ENCODE measurements at places on chromosomes 4 and X. TPM values are rescaled to one million over a fixed set of nuclear protein-coding genes. Genes with fewer than 3 reads are reported as not detected.

Gene SSX2
- total RNA-seq = not detected

Gene RTL9
- 0.26 TPM for total RNA-seq

DNA sequence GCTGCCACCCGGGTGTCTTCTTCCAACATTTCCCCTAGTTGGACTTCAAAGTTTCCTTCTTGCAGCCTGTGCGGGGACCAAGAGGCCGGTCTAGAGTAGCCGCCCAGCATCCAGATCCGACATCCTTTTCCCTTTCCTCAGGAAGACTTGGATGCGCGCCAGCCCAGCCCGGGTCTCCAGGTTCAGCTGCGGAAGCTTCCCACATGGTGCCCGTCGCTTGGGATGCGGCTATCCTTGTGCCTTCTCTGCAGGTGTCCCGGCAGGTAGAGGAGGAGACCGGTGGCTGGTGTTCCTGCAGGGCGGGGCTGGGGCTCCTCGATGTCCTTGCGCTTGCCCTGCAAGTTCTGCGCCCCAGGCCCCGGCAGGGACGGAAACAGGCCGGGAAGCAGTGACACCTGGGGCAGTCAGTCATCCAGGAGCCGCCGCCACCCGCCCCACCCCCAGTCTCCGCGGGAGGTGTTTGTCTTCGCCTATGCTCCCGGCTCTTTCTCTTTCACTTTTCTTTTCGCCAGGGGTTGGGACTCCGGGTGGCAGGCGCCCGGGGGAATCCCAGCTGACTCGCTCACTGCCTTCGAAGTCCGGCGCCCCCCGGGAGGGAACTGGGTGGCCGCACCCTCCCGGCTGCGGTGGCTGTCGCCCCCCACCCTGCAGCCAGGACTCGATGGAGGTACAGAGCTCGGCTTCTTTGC is at the start of gene IL15:
TSS of gene IL15 (plus strand) at position 502 of the 689 bp plus-strand sequence. CDS start 82,882 bp downstream, outside the sequence.
- DNase-seq = peak; percentile 69

DNA sequence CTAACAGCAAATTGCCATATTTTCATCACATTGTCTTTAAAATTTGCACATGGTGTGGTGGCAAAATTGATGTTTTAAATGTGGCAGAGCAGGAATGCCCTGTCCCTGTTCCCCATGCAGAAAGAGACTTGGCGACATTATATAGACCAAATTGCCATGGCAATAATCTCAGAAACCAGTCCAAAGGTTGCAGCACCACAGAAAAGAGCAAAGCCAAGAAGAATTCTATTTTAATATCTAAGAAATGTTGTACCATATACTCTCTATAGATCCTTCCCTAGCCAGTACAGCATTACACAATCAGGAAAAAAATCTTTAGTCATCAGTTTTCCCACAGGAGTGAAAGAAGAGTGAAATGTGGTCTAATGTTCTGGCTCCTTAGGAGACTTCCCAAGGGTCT is 80.0 kb downstream of the UGT2B28 start:
- DNase-seq = no peak

DNA sequence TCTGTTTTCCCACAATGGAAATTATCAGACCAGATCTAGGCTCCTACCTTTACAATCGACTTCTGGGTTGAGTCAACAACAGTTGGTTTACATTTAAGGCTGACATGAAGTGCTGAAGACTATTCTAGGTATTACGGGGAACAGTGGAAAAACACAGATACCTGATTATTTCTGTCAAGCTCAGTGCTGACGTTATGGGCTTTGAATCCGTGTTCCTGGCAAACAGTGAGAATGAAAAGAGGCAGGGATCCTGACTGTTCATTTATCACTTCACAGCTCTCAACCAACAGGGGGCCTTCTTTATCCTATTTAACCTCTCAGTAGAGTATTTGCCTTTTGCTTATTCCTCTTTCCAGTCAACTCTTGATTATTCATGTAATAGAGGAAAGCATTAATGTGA is 43.1 kb downstream of the TMEM164 start:
- no peak for DNase-seq

Gene CCDC120
- total RNA-seq = not detected

Gene RBPJ
- 27.3 TPM for total RNA-seq

DNA sequence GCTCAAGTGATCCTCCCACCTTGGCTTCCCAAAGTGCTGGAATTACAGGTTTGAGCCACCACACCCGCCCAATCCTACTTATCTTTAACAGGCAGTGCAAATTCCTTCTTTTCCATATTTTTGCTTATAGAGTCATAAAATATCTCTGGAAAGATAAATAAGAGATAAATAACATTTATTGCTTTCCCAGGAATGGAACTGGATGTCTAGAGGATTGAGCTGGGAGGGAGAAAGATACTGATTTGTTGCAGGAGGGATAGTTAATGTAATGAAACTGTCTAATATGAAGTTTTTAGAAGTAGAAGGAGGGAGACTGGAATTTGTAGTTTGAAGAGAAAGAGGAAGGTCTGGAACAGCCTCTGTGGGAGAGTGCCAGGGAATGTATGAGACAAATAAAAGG is 20.2 kb downstream of the ITGB1BP2 start:
- DNase-seq = no peak

DNA sequence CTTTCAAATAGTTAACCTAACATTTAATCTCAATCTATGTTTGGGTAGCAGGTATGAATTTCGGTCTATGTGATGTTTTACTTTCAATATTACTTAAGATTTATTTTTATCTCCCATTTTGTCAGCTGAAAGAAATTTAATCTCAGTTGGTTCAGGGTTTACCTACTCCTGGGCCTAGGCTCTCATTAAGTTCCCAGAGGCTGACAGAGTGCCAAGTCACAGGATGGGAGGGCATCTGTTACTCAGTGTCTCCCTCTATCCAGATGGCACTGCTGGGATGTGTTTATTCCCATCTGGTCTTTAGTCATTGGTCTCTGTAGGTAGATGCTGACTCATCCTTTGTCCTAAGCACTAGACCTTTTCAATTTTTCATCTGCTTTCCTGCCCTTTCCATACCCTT is 129.4 kb upstream of the ARSJ start:
- DNase-seq = peak; percentile 78

GRCh38 chrX:103734125-103734760 is 23.5 kb downstream of the TMEM31 start:
- DNase-seq = no peak

DNA sequence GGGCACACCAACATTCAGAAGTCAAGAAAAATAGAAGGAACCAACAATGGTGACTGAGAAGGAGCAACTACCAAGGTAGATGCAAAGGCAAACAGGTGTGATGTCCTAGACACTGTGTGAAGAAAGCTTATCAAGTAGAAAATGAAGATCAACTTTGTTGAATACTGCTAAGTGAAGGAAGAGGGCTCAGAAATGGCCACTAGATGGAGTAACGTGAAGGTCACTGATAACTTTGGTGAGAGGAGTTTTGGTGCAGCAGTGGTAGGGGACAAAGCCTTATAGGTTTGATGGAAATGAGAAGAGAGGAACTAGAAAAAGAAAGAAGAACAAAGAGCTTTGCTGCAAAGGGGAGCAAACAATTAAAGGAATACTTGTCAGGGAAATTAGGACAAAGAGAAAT is 23.5 kb downstream of the OTC start:
- DNase-seq = peak; percentile 0

DNA sequence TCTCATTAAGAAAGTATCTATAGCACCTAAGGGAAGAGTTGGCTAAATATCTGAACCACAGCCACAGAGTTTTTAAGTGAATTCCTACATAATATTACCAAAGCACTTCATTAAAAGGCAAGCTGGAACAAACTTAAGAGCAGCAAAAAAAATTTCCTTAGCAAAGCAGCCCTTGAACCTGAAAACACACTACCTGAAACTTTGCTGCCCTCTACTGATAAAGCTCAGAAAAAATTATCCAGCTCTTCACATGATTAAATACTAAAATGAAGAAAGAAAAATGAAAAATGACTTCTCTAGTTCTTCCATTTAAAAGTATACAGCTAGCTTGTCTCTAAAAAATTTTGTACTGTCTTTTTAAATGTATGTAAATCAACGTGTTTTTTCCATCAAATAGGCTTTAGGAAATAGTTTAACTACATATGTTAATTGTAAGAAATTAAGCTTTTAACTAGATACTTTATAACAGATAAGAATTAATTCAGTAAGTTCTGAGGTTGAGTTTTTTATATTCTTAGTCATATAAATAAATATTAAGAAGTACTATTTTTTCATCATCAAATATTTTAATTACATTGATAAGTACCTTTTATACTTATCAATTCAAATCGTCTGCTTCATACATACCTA is 156.1 kb downstream of the STPG2 start:
- peak; percentile 50 for DNase-seq

GRCh38 chr4:162360369-162361149 is 196.8 kb upstream of the FSTL5 start:
- no peak for DNase-seq

DNA sequence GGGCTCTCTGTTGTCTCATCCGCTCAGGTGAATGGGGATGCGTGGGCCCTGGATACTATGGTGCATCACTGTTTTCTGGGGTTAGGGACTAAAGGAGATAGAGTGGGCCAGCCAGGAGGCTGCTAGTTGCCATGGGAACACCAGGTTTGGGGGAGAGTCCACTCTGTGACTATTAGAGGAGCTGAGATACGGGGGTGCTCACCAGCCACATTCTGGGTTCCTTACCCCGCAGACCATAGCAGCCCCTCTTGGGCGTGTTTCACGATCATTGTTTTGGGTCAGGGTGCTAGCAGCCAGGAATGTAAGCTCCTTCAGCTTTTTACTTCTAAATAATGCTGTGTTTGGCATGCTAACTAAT is 4.6 kb downstream of the EFNB1 start:
- no peak for DNase-seq

- no peak for DNase-seq
Measured at GRCh38 chrX:63758011-63758410, 27.0 kb downstream of the ARHGEF9 start.

- no peak for DNase-seq
Measured at GRCh38 chr4:147964266-147964880, 232.5 kb downstream of the ARHGAP10 start.

DNA sequence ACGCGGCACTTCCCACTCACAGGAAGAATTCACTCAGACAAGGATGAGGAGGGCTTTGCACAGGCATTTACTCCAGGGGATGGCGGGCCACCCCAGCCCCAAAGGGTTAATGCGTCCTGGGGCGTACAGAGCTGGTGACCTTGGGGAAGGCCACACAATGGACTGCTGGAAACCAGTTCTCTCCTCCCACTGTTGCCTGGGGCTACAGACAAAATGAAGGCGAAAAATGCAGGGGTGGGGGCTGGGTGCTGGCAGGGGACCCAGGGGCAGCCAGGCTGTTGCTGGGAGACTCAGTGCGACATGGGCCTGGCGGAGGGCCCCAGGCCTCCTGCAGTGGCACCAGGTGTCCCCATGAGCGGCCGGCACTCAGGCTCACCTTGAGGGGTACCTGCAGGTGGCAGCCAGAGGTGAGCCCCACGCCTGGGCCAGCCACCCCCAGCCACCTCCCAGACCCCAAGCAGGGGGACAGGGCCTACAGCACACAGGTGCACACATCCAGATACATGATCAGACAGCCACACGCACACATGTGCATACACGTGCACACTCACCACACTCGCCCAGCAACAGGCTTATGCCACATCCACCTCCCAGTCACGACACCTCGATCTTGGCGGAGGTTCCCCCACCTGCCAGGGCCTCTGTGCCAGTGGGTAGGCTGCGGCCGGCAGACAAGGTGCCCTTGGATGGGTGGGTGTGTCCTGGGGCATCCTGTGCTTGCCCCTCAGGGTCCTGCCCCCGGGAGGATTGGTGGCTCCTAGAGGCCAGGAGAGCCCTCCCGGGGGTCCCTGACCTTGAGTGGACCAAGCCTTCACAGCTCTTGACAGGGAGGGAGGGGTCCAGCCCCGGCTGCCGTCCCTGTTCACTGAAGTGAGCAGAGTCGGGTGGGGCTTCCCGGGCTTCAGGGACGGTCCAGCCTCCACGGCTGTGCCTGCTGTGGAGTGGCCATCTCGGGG is 13.1 kb downstream of the NAT8L start:
- no peak for DNase-seq

- no peak for DNase-seq
Measured at GRCh38 chr4:35052546-35052945, 1191.8 kb downstream of the ARAP2 start.

- no peak for DNase-seq
Measured at GRCh38 chrX:134804779-134805178, 146.5 kb upstream of the PLAC1 start.

Gene SLC6A14
- total RNA-seq = not detected

GRCh38 chrX:123087326-123087725 is 96.8 kb upstream of the GRIA3 start:
- no peak for DNase-seq

GRCh38 chrX:103498786-103499185 is 20.5 kb downstream of the RAB40A start:
- DNase-seq = peak; percentile 0

Gene TRAM1L1
- not detected for total RNA-seq

GRCh38 chrX:123753656-123754350 is 21.0 kb upstream of the THOC2 start:
- no peak for DNase-seq

Gene TRO
- total RNA-seq = 7.4 TPM

- DNase-seq = peak; percentile 1
Measured at GRCh38 chrX:107628662-107629539, 591 bp downstream of the PRPS1 start.

Gene MEPE
- total RNA-seq = not detected

DNA sequence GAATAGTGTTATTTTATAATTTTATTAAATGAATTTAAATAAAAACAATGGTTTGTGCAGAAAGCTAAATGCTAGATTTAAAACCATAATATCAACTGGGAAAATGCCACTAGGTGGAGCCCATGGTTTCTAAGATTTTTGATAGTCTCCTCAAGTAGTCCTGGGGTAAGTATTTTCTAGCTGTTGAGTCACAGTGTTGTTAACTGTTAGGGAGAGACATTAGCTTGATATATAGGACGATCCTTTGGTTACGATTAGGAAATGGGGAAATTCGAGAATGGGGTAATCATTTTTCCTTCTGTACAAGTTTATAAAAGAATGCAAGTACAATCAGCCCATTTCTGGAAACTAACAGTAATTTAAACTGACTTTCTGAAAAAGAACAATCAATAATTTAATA is 378.4 kb downstream of the ANKRD50 start:
- DNase-seq = peak; percentile 62

Gene TMEM35A
- not detected for total RNA-seq

GRCh38 chr4:130511776-130512175 is 1415.8 kb downstream of the C4orf33 start:
- DNase-seq = no peak

DNA sequence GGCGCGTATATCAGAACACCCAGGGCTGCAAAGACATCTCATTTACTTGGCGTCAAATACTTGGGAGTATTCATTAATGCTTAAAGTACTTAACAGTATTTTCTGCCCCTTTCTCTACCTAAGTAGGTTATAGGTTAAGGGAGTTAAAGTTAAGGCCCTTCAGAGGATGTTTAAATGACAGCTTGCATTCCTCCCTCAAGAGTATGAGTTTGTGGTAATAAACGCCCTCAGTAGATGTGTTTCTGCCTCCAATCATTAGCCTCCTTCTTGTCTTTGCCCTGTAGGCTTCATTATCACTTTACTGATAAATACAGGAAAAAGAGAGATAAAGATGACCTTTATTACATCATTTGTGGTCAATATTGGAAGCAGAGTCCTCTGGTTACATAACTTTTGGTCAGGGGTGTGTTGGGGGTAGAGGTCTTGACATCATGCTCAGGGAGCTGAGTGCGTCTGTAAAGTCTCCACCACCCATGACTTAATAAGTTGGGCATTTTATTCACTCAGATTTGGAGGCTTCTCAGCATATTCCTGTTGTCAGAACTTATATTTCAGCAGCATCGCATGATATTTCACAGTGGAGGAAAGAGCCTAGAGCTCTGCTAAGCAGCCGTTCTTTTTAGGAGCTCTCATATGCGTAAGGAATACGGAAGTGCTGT is 145.9 kb downstream of the CPE start:
- no peak for DNase-seq

Gene GLRA2
- total RNA-seq = not detected
